ENCODE measurements at places on chromosomes 7 and 10.

- DNase-seq, result no peak
Observed at GRCh38 chr7:137657476-137658189, 189.1 kb downstream of the DGKI start.

DNA sequence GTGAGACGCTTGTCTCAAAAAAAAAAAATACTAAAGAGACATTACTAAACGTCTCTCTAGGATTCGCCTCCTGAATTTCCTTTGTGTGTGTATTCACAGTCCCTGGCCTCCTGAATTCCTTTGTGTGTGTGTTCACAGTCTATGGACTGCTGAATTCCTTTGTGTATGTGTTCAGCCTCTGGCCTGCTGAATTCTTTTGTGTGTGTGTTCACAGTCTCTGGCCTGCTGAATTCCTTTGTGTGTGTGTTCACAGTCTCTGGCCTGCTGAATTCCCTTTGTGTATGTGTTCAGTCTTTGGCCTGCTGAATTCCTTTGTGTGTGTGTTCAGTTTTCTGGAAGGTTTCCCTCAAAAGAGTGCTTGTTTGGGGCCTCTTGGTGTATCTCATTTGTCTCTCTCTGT, 8.2 kb downstream of the BMS1 start:
- peak; percentile 5 for DNase-seq

GRCh38 chr10:69502589-69502988, 51.3 kb downstream of the TSPAN15 start:
- no peak for DNase-seq

DNA sequence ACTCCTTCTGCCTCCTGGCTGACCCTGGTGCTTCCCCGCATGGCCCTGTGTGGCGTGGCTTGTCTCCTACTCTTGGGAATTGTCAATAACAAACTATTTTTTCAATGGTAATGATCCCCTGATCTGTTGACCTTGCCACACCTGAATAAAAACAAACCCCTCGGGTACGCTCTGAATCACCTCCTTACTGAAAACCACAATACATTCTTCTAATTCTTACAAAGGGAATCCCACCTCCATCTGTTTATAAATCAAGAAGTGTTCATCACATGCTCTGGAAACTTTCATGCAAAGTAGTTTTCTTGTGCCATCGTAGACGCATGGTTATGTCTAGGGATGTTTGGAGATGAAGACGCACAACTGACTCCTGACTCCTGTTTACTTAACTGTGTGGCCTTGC, 245.8 kb downstream of the FRMD4A start:
- peak; percentile 57 for DNase-seq

DNA sequence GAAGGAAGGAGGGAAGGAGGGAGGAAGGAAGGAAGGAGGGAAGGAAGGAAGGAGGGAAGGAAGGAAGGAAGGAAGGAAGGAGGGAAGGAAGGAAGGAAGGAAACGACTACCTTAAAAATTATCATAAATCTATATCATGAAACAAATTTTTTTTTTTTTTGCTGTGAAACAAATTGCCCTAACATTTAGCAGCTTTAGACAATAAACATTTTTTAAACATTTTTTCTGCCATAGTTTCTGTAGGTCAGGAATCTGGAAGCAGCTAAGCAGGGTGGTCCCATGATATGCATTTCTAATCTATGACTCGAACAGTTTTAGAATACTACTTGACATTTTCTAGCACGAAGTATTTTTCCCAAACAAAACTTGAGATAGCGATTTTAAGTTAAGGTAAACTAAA, 42.9 kb upstream of the TSPAN13 start:
- no peak for DNase-seq

GRCh38 chr10:74383642-74384041, 232.6 kb downstream of the ADK start:
- DNase-seq, result no peak

- peak; percentile 49 for DNase-seq
Observed at GRCh38 chr10:12350167-12350872, 973 bp downstream of the CAMK1D start.

- no peak for DNase-seq
Observed at GRCh38 chr10:63700631-63701156, 179.5 kb downstream of the REEP3 start.

DNA sequence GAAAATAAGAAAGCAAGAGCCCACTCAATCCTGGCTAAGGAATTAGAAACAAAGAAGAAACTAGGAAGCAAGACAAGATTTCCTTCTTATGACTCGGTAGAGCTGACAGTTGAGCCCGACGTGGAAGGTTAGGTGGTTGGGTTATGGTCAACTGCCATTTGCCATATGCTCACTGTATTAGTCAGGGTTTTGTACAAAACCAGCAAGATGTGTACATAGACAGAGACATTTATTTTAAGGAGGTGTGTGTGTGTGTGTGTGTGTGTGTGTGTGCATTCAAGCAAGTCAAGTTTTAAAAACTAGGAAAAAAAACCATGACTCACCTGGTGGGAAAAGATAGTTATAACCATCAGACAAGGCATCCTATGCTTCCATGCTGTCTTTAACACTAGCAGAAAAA, 158.5 kb downstream of the VPS50 start:
- DNase-seq, result no peak

DNA sequence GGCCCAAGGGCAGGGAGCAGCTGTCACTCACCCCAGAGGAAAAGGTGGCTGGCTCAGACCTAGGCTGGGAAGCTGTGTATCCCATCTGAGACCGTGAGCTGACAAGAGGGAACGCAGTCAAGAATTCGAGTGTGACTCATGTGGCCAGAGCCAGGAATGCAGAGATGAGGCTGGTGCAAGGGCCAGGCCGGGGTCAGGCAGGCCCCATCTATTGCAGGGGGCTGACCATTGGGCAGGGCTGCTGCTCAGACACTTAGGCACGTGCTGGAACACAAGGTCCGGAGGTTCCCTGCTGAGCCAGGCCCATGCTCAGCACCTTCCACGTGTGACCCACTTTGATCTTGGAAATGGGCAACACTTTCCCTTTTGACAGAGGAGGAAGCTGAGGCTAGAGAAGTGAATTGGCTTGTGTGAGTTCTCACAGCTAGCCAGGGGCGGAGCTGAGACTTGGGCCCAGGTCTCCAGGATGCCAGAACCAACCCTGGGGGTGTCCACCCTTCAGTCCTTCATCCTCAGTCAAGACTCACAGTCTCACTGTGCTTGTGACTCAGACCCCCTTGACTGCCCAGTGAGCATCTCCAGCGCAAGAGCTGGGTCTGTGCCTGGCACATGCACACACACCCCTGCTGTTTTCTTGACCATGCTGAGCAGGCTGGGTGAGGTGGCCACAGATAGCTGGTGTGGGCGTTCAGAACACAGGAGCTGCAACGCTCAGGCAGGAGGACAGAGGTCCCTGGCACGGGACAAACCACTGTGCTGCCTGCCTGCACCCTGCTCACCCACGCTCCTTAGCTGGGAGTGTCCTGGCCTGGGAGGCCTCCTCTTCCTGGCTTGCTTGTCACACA, 47.6 kb upstream of the PPIF start:
- DNase-seq, result peak; percentile 87

- peak; percentile 73 for DNase-seq
Observed at GRCh38 chr10:27360581-27361172, 120.1 kb upstream of the ACBD5 start.

DNA sequence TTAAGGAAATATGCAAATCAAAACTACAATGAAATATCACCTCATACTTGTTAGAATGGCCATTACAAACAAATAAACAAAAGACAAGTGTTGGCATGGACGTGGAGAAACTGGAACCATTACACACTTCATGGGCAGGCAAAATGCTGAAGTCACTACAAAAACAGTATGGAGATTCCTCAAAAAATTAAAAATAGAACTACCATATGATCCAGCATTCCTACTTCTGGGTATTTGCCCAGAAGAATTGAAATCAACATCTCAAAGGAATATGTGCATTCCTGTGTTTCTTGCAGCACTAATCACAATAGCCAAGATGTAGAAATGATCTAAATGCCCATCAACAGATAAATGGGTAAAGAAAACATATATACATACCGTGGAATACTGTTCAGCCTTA, 83.6 kb downstream of the NRCAM start:
- no peak for DNase-seq

GRCh38 chr7:143362131-143363015, at the start of gene FAM131B:
TSS of gene FAM131B (minus strand) at chr7:143362713. CDS start at chr7:143362603, 110 bp downstream.
- DNase-seq, result no peak

DNA sequence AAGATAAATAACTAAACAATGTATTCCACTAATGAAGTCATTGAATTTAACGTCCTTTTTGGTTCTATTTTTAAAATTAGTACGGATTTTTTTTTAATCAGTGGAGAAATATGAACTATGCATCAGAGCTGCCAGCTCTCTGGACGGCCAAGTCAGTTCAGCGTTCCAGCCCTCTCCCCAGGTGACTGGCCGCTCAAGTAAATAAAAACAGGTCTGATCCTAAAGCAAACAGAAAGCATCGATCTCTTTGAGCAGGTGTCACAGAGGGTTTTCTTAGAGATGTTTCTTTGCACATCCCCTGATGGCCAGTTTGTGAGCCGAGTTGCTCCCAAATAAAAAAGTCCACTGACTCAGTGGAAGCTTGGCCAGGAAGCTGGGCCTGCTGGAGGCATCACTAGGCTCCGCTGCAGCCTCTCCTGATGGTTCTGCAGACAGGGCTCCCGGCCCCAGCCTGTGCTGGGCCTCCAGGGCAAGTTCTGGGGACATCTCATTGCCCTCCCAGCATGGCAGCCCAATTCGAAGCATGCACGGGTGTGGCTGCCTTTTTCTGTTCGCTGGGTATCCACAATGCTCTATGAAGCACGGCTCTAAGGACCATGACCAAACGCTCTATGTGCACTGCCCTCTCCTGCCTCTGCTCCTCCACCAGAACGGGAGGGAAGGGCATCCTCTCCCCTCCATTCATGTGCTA, 74.7 kb upstream of the PPP2R2D start:
- no peak for DNase-seq

- DNase-seq, result no peak
Observed at GRCh38 chr10:712089-712488, 22.6 kb upstream of the DIP2C start.

- no peak for DNase-seq
Observed at GRCh38 chr7:139431459-139431858, 52.0 kb downstream of the KLRG2 start.

- DNase-seq, result no peak
Observed at GRCh38 chr7:105191331-105191730, 177.3 kb downstream of the KMT2E start.

DNA sequence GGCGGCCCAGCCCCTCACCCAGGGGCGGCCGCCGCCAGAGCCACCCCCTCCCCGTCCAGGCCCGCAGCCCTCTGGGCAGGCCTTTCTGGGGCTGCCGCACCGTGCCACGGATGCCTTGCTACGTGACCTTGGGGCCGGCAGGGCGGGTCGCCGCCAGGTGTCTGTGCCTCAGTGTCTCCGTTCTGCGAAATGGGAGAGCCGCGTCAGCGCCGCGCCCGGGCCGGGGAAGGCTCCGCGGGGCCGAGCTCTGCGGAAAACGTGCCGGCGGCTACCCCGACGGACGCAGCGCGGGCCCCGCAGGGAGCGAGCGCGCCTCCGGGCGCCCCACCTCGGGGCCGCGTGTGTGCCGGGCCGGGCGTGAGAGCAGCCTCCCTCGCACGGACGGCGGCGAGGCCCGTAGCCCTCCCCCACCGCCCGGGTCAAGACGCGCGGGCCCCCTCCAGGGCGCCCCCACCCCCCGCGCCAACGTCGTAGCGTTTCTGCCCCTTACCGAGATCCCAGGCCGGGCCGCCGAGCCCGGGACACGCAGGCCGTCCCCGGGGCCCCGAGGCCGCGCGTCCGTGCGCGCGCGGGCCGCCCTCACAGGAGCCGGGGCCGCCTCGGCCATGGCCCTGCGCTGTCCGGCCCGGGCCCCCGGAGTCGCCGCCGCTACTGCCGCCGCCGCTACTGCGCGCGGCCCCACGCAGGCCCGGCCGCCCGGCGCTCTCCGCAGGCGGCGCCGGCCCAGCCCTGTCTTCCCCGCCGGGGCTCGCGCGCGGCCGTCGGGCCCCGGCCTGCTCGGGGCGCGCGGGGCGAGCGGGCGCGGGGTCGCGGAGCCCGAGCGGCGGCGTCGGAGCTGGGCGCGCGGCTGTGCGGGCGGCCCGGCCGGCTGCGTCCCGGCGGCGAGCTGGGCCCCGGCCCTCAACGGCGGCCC, 1.1 kb downstream of the ZNF777 start:
- DNase-seq, result no peak

DNA sequence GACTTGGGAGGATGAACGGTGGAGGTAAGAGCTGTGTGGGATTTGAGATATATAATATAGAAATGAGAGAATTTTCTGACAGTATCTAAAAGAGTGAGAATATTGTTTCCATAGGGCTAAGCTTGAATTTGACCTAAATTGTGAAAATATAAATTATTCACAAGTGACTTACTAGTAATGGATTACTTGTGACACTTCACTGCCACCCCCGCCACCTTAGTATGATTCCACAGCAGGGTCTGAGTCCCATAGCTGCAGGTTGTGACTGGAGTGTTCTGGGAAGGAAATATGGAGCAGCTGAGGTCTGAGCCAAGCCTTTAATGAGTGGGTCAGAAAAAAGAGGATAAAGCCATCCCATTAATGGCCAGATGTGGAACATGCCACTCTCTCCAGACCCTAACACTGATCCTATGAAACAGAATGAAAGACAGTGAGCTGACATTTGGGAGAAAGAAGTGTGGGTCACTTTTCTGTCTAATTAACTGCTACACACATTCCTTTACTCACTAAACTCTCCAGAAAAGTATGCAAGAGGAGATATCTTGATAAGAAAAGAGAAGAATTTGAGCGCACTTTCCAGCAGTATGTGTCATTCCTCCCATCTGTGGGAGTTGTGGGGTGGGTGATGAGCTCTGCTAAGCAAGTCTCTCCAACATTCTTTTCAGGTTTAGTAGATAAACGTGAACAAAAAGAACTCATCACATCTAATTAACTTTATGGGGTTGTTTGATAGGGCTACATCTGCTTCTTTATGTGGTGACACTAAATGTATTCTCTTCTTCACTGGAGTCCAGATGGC, 1193.4 kb downstream of the SORCS3 start:
- no peak for DNase-seq

GRCh38 chr10:64142395-64142794, 621.2 kb downstream of the REEP3 start:
- no peak for DNase-seq

- no peak for DNase-seq
Observed at GRCh38 chr7:140315498-140316164, 82.7 kb downstream of the SLC37A3 start.

DNA sequence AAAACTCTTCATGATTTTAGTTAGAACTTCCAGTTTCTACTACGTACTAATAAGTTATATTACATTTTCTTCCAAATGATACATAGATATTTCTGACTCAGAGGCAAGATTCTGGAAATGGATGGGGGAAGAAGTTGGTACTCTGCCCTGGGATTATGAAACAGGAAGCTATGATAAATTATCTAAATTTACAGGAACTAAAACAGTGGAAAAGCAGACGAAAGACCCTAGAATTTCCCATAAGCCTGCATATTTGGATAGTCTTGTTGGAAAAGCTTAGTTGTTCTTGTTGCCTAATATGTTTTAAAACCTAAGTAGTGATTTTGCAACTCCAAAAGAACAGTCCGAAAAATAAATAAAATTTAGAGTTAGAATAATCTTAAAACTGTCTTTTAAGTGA, 21.8 kb downstream of the CFAP69 start:
- DNase-seq, result no peak
